ENCODE measurements at places on chromosomes 7 and 10. TPM values are rescaled to one million over a fixed set of nuclear protein-coding genes. Genes with fewer than 3 reads are reported as not detected.

The LOXL4 gene
- total RNA-seq = 0.97 TPM

The OPN4 gene
- total RNA-seq = not detected

The CPED1 gene
- 1.6 TPM for total RNA-seq

GRCh38 chr10:132377326-132377725 lies 19.7 kb upstream of the PWWP2B start:
- DNase-seq = no peak

DNA sequence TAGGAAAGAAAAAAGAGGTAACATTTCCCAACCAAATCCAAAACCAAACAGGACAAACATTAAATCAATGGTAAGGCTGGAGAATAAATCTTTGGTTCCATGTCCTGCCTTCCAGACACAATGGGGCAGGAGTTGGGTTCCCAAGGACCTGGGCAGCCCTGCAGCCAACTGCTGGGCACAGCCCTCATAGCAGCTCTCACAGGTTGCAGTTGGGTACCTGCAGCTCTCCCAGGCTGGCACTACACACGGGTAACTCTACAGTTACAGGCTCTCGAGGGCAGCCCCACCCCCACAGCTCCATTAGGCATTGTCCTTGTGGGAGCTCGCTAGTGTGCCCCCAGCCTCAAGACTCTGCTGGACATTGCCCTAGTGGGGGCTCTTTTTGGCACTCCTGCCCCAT lies 7.5 kb downstream of the GRB10 start:
- no peak for DNase-seq

GRCh38 chr7:18693406-18693805 lies 197.9 kb downstream of the HDAC9 start:
- DNase-seq = peak; percentile 57

- no peak for DNase-seq
Observed at GRCh38 chr10:125795637-125796190, 20.1 kb upstream of the MMP21 start.

DNA sequence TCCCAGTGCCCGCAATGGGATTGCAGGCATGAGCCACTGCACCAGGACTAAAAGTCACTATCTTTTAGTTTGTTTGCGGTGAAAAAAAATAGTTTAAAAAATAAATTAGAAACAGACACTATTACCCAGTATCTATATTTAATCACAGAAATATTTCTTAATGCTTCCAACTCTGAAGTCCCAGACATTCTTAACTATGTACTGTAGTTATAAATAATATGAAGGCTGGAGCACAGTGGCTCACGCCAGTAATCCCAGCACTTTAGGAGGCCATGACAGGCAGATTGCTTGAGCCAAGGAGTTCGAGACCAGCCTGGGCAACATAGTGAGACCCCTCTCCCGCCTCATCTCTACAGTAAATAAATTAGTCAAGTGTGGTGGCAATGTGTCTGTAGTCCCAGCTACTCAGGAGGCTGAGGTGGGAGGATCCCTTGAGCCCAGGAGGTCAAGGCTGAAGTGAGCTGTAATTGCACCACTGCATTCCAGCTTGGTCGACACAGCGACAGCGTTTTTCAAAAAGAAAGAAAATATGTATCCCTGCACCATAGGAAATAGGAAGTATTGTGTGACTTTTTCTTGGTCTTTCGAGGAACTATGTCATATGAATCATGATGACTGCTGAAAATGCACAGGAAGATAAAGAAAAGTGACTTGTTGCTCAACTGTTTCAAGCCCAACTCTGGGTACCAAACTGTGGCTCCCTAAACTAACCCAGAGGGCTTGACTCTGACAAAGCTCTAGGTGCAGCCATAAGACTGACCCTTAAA lies 74.9 kb upstream of the STEAP1B start:
- no peak for DNase-seq

- DNase-seq = no peak
Observed at GRCh38 chr7:75921479-75921878, 6.5 kb downstream of the POR start.

Data from Daoy (cell line).